ENCODE measurements at places on chromosomes 7 and 10.

DNA sequence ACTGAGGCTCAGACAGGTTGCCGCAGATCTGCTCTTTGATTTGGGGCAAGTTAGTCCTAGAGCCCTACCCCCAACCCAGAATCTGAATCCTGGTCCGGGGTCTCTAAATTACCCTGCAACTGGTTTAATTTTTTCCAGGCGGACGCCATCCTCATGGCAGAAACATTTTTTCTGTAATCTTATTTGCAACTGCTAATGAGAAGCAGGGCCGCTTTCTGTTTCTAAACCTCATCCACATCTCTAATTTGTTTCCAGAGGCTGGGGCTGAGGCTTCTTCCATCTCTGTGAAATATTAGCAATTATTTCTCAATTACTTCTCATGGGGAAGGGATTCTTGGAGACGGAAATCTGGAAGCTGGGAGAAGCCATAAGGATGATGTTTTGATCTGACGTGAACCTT lies 261.6 kb downstream of the RPS24 start:
- no peak for DNase-seq

- no peak for DNase-seq
These were observed 20.0 kb downstream of the LRRC4 start for GRCh38 chr7:128011131-128011661.

DNA sequence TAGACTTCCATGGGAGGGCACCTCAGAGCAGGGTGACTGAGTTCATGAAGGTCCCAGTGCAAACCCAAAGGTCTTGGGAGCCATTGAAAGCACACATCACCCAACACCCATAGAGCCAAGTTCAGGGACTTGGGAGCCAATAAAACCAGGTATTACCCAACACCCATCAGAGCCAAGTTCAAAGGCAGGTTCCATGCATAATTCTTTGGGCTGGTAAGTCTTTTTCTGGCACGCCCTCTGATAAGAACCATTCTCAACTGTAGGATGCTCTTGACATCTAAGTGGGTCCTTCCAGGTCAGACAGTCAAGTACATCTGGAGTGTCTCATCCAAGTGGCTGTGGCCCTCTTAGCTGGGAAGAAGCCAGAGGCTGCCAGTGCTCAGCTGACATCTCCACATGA lies 63.2 kb downstream of the EBF3 start:
- DNase-seq = no peak

DNA sequence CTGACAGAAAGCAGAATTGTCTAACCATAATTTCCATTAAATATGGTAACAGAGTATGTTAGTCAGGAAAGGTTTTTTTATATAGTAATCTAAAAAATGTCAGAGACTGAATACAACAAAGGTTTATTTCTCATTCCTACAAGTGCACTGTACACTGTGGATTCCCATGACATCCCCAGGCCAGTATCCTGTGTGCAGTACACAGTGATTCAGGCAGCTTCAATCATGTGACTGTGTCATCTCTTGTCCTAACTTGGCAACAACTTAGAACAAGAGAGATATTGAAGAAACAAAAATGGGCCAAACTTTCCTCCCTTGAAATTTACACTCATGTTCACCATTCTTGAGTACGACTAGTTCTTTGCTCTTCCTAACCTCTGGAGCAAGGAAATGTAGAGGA lies 189.8 kb upstream of the SEMA3A start:
- no peak for DNase-seq

DNA sequence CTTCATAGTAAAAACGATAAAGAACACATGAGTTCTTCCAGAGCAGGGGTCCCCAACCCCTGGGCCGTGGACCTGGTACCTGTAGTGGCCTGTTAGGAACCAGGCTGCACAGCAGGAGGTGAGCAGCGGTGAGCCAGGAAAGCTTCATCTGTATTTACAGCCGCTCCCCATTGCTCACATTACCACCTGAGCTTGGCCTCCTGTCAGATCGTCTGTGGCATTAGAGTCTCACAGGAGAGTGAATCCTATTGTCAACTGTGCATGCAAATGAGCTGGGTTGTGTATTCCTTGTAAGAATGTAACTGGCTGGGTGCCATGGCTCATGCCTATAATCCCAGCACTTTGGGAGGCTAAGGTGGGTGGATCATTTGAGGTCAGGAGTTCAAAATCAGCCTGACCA lies 229.5 kb downstream of the CNTNAP2 start:
- no peak for DNase-seq

GRCh38 chr10:86779220-86780017 lies 23.0 kb downstream of the BMPR1A start:
- no peak for DNase-seq

DNA sequence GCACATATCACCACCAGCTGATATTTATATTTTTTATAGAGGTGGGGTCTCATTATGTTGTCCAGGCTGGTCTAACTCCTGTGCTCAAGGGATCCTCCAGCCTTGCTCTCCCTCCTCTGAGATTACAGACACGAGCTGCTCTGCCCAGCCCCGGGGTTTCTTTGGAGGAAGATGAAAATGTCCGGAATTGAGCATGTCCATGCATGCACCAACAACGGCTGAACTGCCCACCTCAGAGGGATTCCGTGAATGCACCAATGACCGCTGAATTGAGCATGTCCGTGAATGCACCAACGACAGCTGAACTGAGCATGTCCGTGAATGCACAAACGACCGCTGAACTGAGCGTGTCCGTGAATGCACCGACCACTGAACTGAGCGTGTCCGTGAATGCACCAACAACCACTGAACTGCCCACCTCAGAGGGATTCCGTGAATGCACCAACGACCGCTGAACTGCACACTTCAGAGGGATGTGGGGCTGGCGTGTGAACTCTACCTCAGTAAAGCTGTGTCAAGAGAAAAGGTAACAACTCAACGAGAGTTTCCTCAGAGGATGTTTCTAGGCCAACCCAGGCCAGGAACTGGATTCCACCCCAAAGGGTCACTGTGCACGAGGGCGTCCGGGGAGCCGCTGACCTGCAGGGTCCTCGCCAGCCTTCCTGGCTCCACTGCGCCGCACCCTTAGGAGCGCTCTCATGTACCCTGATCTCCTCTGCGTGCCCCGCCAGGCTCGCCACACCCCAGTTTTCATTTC lies 34.9 kb upstream of the INPP5A start:
- no peak for DNase-seq

DNA sequence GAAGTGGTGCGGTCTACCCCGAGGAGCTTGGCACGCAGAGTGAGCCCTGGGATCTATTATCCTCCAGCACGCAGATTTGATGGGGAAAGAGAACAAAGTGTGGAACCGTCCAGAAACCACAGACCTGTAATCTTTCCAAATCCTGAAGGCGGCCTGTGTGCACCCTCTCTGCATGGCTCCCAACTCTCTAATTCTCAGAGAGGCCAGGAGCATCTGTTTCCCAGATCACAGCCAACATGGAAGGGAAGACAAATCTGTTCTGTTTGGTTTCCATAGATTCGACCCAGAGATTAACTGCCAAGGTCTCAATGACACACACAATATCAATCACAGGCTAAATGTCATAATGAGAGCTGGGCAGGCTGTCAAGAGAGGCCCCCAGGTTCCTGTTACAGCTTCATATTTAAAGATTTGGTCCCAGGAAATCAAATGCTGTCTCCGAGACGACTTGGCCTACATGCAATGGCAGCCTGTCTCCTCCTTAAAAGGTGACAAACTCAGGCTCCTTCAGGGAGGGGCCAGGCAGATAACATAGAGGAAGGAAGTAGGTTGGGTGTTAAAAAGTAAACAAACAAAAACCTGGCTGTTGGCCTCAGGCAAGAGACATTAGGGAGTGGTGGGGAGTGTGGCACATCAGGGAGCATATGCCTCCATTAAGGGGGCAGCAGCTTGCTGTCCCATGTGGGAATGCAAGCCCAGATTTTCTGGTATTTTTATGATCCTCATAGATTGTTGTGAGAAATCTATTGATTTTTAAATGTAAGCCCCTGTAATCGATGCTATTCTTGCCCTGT lies 48.8 kb upstream of the SAMD8 start:
- no peak for DNase-seq

GRCh38 chr10:84342584-84342983 lies 14.2 kb downstream of the CCSER2 start:
- DNase-seq = no peak

All from stimulated activated CD4-positive, alpha-beta T cell treated with anti-CD3 and anti-CD28 coated beads, Interleukin-15, amount 100 ng/mL, for 1 hour (primary cell).